Hepatic stellate cell (primary cell): ENCODE measurements at places on chromosomes 3 and 15.

DNA sequence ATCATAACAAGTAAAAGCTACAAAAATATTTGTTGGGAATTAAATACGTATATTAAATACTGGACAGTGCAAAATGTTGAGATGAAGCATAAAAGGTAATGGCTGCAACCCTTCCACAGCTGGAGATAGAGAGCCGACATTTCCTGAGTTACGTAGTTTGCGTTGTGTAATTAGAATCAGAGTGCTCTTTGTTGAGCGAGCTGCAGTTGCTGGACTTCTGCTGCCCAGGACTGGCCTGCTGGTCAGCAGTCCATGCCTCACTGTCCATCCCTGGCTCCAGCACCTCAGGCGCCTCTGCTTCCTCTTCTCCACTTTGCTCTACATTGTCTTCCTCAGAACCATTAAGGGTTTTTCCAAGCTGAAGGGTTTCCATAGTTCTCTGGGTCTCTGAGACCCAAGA, 28.4 kb upstream of the SHC4 start:
- no peak for DNase-seq

DNA sequence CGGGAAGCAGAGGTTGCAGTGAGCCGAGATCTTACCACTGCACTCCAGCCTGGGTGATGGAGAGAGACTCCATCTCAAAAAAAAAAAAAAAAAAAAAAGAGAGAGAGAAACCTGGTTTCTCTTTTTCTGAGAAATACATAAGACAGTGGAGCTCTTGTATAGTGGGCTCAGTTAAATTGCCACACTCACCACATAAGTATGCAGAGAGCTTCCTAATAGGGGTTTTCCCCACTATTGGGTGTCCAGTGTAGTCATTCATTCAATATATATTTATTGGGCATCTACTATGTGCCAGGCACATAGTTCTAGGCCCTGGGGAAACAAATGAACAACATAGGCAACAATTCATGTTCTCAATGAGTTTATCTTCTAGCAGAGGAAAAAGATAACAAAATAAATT, 48.9 kb upstream of the FMN1 start:
- DNase-seq: no peak

DNA sequence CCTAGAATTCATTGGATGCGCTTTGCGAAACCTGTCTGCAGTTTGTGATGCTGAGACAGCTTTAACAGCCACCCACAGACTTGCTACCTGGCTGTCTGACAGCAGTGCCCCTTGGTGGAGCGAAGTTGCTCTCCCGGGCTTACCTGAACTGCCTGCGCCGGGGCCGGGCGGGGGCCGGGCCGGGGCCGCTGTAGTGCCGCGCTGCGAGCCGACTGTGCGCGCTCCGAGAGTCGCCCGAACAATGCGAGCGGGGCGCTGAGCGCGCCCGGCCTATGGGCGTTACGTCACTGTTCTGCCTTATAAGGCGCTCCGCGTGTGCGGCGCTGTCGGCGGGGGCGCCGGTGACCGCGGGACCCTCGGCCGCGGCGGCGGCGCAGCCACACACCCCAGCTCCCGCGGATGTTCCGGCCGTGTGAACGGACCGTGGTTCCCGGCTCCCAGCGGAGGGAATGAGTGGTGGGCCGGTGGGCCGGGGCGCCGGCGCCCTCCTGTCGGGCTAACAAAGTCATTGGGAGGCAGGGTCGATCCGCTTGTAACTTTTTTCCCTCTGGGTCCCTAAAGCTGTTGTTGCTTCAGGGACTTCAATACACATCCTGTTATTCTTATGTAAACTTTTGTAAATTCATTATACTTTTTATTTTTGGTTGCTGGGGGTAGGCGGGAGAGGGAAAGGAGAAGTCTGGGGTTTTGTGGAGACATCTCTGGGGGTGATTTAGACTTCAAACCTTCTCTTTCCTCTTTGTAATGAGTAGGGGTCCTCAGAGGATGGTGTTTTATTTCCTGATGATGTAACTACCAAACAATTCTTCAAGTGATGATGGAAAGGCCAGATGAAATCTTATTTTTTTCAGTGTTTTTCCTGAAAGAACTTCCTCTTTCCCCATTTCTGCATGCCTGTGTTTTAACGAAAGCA, 58.5 kb downstream of the CMSS1 start:
- peak; percentile 58 for DNase-seq

DNA sequence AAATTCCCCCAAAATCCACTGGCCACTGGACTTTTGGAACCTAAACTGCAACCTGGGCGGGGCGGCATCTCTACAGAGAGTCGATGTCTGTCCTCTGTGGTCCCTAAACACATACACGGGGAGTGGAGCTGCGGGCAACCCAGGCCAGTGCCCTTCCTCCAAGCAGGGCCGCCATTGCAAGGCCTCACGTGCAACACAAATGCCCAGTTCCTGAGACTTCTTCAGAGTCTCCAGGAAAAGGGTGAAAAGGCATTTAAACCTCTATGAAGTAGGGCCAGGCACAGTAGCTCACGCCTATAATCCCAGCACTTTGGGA, 4.9 kb downstream of the MUC4 start:
- no peak for DNase-seq

GRCh38 chr3:115699706-115700105, 76.4 kb downstream of the GAP43 start:
- no peak for DNase-seq

DNA sequence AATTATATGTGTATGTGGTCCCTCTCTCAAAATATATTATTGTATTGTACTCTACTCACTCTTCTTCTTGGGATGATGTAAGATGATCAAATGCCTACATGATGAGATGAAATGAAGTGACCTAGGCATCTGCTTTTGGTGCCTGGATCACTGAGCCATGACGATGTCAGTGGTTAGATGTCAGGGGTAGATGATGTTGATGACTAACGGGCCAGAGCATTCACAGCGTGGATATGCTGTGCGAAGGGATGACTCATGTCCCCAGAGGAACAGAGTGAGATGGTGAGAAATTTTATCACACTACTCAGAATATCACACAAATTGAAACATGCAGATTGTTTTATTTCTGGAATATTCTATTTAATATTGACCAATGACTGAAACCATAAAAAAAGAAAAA, 233.9 kb upstream of the CADM2 start:
- DNase-seq: no peak

GRCh38 chr3:16913264-16913580, 28.5 kb downstream of the PLCL2 start:
- DNase-seq: no peak

DNA sequence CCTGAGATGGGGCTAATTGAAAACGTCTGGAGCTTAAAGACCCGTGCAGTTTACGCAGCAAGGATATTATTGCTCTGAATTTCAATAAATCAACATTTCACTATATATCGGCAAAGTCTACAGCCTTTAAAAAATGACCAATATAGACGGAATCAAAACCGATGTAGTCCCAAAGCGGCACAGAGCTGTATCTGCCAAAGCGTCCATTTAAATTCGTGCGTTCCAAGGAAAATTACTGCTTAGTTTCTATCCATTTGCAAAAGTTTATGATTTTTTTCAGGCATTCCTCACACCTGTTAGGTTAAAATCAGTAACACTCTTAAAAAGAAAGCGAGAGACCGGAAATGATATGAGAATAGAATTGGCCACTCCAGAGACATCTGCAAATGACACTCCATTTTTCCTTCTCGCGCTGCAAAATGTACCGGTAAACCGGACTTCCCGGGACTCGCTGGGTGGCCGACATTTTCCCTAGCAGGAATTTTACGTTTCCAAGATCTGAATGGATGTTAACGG, 777 bp upstream of the EIF4A2 start:
- peak; percentile 36 for DNase-seq

- no peak for DNase-seq
Observed at GRCh38 chr3:42764561-42765295, 8.3 kb downstream of the CCDC13 start.

DNA sequence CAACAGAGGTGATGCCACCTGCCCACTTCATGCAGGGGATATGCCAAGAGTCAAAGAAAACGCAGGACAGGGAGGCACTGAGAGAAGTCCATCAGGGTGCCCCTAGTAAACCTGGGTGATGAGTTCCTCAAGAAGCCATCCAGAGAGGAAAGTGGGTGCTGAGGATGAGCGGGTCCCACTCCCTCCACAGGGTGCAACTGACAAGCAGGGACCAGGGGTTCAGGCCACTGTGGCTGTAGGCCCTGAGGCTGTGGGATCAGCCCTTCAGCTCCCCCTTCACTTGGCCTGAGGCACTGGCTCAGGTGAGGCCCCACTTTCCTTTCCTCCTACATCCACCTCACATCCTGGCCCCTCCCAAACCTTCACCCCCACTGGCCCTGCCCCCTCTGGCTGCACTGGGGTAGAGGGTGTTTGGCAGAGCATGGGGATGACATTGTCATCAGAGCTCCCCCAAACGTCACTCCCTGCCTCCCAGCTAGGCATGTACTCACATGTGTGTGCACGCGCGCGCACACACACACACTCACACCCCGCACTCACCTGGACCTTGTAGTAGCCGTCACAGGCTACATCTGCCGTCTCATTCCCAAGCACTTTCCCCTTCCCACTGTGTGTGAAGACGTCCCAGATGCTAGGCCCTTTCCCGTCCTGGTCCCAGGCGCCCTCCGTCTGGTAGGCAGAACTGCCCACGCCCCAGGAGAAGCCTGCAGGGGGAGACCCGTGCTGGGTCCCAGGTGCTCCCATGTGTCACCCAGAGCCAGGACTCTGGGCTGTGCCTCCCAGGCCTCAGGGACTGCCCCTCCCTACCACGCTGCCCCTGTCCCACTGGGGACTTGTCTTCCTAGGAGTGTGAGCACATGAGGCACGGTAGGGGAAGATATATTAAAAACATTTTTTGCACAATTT, 1.4 kb downstream of the LCTL start:
- DNase-seq: no peak

GRCh38 chr3:194617143-194617671, 16.0 kb downstream of the TMEM44 start:
- no peak for DNase-seq
